ENCODE measurements at places on chromosomes 6 and 20.

GRCh38 chr6:90350689-90351554 is 54.3 kb upstream of the BACH2 start:
- DNase-seq = no peak

DNA sequence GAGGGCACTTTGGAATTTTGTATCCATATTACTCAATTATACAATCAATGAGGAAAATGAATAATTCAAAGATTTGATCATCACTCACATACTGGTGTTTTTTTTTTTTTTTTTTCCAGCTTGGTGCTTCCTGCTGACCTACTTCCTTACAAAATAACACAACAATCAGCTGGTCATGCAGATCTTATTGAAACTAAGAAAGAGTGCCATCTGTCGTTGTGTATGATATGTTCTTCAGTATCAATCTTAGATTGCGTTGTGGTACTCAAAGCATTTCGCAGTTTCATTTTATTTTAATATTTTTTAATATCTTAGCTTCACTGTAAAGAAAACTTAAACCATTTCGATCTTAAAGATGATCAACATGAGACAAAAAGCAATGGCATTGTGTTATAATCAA is 155.6 kb downstream of the OGFRL1 start:
- no peak for DNase-seq

GRCh38 chr6:52666071-52666470 is 4.8 kb upstream of the TMEM14A start:
- DNase-seq = no peak

DNA sequence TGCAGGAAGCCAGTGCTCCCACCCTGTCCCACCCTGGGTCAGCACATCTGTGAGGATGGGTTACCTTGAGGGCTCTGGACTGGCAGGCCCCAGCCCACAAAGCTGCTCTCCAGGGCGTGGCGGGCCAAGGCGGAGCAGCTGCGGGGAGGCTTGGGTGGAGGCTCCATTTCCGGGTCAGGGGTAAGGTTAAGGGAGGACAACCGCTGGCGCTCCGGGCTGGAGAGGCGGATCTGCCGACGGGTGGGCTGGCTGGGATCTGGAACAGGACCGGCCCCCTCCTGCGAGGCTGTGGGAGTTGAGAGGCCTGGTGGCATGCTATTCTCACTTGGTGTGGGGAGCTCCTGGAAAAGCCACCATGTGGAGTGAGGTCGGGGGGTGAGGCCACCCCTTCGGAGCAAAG is 5.5 kb downstream of the SMPD2 start:
- no peak for DNase-seq

DNA sequence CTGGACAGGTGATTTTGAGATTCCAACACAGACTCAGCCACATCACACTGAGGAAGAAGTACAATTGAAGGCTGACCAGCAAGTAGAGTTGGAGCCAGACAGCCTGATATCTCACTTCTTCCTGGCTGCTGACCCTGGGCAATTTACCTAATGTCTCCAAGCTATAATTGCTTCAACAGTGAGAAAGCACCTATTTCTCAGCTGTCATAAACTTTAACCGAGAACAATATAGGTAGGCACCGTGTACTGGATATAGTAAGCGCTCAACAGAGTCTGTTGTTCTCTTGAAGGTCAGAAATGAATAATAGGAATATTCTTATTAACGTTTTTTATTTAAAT is 28.3 kb downstream of the STX7 start:
- DNase-seq = no peak

DNA sequence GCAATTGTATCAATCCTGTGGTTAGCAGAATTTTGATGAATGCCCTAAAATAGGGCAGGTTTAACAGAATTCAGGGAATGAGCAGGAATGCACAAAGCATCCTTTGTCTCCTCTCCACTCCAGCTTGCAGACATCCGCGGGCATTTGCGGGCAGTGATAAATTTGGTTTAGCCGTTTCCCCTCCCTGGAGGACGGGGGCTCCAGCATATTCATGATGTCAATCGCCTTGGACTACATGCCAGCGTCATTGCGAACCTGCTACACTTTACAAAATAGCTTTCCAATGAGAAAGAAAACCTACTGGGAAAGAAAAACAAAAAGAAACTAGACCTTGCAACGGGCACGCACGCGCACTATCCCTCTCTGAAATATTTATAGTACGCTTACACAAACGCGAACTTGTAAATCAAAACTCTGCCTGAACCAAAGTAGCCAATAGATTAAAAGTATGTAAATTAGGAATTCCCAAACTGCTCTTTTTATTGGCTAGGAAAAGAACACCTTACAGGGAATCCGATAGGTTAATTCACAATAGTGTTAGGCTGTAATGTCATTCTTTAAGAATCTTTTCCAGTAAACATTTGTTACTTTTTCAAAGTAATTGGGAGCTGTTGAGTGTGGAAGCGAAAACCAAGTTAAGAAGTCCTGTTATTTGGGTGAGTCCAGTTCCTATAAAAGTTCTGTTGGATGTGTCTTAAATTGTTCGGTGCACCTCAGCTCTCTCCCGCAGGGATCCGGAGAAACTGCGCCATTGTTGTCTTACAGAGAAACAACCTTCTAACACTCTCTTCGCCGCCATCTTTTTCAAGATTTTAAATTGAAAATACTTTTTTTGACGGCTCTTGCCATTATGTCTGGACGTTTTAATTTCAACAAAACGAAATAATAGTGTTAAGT is 136.7 kb downstream of the HFE start:
- no peak for DNase-seq

GRCh38 chr20:51797357-51798025 is 4.8 kb downstream of the SALL4 start:
- no peak for DNase-seq

DNA sequence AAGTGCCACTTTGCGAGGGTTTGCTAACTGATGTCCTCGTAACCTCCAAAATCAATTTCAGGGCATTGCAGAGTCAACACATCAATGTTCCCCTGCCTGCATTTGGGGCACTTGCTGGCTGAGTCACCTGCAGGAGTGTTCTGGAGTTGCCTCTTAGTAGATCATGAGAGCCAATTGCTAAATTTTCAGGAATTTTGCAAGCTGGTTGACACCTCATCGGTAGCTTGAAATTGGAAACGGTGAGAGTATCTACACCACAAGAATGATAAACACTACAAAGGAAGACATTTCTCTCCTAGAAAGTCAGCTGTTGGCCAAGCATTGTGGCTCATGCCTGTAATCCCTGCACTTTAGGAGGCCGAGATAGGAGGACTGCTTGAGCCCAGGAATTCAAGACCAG is 10.8 kb upstream of the BFSP1 start:
- DNase-seq = no peak

- no peak for DNase-seq
Observed at GRCh38 chr20:50498071-50498776, 12.0 kb upstream of the PTPN1 start.

DNA sequence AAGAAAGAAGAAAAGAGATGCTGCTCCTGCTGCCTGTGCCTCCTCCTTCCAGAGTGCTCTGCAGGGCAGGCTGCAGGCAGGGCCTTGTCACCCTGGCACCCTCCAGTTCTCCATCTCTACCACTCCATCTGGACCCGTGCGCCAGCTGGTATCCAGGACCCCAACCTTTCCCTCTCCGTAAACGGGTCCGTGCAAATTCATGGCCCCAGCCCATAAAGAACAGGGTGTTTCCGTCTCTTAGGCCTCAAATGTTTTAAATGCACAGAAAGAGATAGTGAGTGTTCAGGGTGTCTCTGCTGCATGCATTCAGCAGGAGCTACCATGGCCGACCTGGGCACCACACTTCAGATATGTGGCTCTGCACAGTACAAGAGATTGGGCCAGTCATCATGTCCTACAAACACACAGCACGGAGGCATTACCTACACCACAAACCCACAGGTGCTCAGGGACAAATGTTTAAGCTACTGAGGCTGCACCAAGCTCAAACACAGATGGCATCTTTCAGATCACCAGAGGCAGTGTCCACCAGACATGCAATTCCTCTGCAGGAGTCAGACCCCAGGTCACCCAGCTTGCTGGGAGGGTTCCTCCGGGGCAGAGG is 258.1 kb downstream of the DLL1 start:
- DNase-seq = no peak

- DNase-seq = no peak
Observed at GRCh38 chr6:116568821-116569755, 2.2 kb upstream of the RWDD1 start.

DNA sequence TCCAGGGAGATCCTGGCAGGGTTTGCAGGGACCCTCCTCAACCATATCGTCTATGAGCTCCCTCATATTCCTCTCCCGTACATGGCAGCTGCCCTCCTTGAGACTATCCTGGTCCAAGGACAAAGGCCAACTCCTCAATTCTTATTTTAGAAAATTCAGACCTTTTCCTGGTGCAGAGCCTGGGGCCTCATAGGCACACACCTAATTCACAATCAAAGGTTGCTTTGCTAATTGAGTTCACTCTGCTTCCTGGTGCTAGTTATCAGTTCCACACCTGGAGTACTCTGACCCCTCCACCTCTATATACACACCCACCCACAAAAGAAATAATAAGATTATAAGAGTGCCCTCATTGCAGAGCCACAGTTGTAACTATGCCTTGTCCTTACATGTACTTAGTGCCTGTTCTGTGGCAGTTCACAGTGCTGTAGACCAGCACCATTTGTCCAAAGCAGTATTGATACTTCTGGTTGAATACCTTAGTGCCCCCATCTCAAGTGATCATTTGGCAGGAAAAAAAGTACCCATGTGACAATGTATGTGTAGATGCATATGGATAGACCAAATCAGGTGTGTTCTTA is 38.7 kb downstream of the GSS start:
- DNase-seq = no peak

DNA sequence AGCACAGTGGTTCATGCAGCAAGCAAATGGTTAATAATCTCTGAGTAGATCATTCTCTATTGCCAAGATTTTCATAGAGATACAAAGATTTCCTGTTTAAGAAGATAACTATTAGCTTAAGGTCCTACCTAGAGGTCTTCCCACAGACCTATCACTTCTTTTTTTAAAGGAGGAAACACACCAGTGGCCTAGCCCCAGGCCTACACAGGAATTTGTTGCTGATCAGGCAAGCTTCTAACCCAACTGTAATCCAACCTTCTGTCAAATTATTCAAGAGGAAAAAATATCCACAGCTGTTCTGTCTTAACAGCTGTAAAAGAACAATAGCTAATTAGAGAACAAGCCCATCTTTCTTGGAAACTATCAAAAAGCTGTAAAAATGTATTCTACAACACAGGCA is 332.8 kb downstream of the BTBD9 start:
- DNase-seq = no peak

DNA sequence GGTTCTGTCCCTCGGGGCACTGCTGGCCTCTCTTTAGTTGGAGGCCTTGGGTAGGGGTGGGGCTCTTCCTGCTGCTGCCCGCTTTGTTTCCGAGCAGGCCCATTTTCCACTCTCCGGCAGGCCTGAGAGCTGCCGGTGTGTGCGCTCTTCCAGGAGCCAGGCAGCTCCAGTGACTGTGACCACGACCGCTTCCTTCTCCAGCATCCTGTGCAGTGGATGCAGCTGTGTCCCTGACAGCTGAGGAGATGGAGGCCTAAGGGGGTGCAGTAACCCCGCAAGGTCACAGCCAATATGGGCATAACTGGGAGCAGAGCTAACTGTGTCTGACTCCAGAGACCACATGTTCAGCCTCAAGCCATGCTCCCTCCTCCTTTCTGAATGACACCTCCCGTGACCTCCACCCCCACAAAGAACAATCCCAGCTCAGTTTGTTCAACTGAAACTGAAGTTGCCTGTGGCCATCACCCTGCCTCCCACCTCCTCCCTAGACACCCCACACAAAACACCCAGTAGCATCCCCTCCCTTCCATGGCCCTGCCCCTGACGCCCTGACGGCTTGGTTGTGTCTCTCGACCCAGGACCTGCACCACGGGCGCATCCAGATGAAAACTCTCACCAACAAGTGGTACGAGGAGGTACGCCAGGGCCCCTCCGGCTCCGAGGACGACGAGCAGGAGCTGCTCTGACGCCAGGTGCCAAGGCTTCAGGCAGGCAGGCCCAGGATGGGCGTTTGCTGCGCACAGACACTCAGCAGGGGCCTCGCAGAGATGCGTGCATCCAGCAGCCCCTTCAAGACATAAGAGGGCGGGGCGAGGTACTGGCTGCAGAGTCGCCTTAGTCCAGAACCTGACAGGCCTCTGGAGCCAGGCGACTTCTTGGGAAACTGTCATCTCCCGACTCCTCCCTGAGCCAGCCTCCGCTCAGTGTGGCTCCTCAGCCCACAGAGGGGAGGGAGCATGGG is 27.8 kb downstream of the SPATA2 start:
- no peak for DNase-seq

DNA sequence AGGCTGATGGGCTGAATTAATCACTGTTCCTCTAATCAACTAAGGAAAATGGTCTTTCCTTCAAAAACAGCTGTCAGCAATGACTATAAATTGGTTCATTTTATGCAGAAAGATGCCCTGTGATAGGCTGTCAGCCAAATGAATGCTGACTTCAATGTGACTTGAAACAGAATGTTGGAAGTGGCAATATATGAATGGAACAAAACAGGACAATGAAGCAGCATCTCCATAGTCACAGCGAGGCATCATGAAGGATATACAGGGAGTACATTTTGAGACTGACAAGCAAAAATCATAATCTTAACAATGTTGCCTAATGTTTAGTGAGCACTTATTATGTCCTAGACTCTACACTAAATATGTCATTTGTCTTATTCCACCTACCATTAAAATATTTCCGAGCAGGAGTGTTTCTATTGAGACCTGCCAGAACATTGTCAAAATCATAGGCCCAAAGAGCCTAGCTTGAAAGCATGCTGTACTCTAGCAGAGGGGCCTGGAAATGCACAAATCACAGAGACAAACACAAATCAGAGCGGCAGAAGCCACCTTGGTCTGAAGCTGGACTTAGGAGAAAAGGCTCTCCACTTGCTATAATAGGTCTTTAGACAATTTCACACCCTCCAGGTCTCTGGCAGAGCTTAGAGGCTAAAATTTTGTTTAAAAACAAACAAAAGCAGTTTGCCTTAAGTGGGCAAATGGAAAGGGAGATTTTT is 63.3 kb downstream of the FAM50B start:
- no peak for DNase-seq

- DNase-seq = peak; percentile 5
Observed at GRCh38 chr6:3455569-3456394, 1.1 kb downstream of the SLC22A23 start.

DNA sequence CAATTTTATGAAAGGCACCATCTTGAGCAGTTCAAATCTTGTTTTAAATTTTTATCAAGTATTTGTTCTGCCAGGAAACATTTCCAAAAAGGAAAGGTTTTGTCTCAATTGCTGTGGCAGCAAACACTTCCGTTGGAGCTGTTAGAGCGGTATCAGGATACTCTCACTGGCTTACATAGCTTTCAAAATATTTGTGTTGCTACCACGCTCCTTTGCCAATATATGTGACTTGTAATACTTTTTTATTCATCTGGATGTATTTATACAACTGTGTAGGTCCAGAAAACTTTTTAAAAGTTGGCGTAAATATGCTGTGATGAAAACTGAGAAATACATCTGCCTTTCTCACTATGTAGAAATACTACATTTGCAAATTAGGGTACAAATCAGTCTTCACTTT is 37.8 kb upstream of the NHSL1 start:
- DNase-seq = no peak
